Stimulated activated CD8-positive, alpha-beta memory T cell treated with anti-CD3 and anti-CD28 coated beads, Interleukin-7, amount 100 ng/mL, for 1 hour (primary cell): ENCODE measurements at places on chromosomes 7 and 10.

DNA sequence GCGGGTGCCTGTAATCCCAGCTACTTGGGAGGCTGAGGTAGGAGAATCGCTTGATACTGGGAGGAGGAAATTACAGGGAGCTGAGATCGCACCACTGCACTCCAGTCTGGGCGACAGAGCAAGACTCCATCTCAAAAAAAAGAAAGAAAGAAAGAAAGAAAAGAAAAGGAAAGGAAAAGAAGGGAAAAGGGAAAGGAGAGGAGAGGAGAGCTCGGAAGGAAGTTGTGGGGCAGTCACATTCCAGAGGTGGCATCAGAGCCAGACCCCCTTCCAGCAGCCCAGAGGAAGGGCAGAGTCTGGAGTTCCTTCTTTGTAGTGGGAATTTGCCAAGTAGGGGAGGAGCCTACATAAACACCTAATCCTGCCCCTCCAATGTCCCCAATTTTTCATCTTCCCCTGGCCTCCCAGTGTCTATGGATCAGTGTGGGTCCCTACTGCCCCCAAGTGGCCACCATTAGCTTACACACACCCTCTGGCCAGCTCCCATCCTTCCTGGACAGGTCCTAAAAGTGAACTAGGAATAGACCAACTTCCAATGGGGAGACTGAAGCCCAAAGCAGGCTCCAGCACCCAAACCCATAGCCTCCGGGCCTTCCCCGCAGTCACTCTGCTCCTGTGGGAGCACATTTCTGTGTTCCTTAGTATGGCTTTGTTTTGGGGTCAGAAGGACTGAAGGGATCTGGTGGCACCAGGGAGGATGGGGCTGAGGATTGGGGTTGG, 39.6 kb upstream of the HSPB1 start:
- no peak for DNase-seq

GRCh38 chr7:106591146-106591545, 69.8 kb downstream of the CCDC71L start:
- DNase-seq: no peak

DNA sequence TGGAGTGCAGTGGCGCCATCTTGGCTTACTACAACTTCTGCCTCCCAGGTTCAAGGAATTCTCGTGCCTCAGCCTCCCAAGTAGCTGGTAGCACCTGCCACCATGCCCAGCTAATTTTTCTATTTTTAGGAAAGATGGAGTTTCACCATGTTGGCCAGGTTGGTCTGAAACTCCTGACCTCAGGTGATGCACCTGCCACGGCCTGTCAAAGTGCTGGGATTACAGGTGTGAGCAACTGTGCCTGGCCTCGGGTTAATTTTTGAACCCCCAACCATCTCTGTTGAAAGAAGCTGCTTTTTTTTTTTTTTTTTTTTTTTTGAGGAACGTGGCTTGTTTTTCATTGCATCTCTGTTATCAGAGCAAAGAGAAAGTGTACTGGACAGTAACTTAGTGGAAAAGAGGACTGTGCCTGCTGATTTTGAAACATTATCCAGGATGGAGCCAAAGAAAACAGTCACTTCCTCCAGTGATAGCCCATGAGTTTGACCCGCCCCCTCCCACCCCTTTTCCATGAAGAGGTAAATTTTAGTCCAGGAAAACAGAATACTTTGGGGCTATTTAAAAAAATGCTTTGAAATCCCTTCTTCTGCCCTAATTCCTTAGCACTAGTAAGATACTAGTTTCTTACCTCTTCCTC, 38.3 kb downstream of the WBP1L start:
- no peak for DNase-seq

GRCh38 chr10:95355301-95355700, 64.5 kb upstream of the PDLIM1 start:
- DNase-seq: no peak

- DNase-seq: no peak
Observed at GRCh38 chr7:12152196-12152918, 58.7 kb upstream of the TMEM106B start.

- DNase-seq: no peak
Observed at GRCh38 chr7:28847176-28847575, 111.0 kb downstream of the TRIL start.

DNA sequence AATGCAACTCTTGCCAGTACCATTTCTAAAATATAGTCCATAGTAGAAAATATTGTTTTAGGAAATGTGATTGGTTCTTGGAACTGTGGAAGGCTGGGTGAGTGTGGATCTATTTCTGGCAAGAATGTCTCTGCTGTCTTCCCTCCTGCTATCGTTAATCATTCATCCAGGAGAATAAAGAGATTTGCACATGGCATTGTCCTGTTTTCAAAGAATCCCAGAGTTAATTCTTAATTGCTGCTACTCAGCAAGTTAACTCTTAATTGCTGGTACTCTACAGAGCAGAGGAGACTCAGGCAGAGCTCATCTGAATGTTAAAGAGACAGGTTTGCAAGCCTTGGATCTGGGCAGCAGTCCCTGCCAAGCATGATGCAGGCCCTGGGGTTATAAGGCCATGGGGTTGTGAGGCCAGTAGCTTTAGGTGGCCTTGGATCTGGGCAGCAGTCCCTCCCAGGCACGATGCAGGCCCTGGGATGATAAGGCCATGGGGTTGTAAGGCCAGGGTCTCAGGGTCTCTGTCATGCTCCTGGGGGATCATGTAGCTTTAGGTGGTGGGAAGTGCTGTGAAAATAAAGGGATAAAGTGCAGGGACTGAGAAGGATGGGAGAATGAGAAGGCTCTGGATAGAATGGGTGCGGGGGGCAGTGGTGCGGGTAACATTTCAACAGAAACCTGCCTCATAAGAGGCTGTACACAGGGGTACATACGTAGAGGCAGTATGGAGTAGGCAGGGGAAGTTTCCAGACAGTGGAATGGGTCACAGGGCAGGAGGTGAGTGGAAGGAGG, 162.3 kb downstream of the SVIL start:
- no peak for DNase-seq

- DNase-seq: no peak
Observed at GRCh38 chr7:36171503-36171902, 18.4 kb downstream of the EEPD1 start.

- DNase-seq: no peak
Observed at GRCh38 chr10:58735087-58735486, 222.4 kb downstream of the BICC1 start.

DNA sequence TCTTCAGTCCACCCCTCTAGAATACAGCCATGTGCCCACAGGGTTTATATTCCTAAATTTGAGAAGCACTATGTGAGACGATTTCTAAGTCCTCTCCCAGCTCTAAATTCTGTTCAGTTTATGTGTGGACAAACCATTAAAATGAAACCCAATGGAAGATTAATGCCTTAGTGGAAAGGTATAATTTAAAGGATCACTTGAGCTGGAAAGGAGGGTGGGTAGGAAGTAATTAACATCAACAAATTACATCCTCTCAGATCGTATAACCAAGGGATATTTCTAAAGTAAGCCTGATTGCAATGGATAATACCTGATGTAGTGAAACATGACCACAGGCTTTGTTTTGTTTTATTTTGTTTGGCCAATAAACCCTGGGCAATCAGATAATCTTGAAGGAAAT, 511.0 kb upstream of the COBL start:
- no peak for DNase-seq

- no peak for DNase-seq
Observed at GRCh38 chr7:16668049-16668858, 22.3 kb downstream of the BZW2 start.

- DNase-seq: no peak
Observed at GRCh38 chr7:129315960-129316359, 91.1 kb downstream of the AHCYL2 start.

- no peak for DNase-seq
Observed at GRCh38 chr10:79457256-79457785, 11.9 kb upstream of the ZCCHC24 start.

- DNase-seq: no peak
Observed at GRCh38 chr7:52257890-52258289, 777.5 kb upstream of the POM121L12 start.

DNA sequence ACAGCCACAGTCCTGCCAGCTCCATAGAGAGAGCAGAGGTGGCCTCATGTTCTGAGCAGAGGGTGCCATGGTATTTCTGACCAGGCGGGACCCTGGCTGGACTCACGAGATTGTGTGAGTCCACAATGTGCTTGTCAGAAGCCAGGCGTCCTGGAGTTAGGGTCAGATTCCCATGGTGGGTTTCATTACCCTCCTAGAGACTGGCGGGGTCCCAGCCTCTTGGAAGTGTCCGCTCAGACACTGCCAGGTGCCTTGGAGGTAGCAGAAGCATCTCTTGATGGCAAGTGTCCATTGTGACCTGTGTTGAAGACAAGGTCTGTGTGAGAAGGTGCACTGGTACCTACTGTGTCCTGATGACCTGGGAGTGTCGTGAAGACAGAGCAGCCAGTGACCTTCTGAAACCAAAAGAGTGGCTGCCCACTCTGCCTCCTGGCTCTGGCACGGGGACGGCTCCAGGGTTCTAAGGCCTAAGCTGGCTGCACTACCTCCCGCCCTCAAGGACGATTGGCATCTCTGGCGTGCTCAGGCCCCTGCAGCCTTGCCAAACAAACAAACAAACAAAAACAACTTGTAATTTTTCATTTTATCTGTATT, 56.8 kb downstream of the MGMT start:
- DNase-seq: no peak

GRCh38 chr10:33152146-33152545, 182.3 kb downstream of the NRP1 start:
- DNase-seq: no peak

DNA sequence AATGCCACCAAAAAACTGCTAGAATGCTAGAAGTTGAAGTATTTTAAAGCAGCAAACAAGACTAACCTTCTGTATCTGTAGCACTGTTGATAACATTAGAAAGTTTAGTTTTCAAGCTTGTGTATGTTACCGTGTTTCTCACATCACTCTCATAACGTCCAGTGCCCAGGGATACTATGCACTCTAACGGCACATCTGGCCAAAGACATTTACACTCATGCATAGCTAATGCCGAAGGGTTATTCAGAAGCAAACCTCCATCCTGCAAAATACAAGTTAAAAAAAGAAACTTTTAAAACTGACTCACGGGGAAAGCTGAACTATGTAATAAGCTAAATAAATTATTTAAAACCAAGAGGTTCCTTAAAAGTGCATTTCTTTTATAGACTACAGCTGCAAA, 22.9 kb upstream of the NRCAM start:
- DNase-seq: no peak

DNA sequence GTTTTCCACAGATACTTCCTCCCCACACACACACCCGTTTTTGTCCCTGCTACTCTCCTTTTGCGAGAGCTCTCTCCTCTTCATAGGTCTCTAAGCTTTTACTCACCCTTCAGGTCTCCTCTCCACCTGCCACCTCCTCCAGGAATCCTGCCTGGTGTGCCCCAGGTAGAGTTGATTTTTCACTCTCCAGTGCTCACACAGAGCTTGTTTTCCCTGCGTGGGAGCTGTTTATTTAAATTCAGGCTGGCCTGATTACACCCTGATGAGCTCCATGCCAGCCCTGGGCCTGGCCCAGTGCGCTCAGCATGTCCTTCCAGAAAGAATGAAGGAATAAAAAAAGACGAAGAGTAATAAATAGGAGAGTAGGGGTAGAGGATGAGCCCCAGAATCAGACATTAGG, 7.5 kb upstream of the CLDN4 start:
- no peak for DNase-seq

DNA sequence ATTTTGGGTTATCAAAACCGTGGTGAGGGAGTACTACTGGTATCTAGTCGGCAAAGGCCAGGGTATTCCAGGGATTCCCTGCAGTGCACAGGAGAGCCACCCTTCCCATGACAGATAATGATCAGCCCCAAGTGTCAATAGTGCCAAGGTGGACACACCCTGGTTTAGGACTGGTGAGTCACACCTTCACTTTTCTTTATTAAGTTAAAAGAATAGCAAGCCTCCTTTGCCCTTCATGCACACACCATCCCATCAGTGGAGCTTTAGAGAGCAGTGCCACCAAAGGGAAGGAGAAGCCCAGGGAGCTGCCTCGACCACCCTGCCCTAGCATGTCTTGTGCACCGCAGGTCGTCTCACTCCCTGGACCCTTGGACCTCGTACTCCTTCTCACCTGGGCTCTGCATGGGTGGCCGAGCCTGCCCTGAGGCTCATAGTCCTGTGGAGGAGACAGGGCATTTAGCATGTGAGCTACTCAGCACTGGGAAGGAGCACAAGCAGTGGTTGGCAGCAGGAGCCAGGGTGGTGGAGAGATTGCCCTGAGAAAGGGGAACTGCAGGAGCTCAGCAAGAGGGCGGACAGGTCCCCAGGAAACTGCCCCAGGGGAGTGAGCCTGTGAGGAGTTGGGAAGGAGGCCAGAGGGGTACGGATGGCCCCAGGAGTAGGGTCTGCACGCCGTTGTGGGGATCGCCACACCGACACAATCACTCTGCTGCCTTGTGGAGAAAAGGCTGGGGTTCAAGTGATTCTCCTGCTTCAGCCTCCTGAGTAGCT, 17.4 kb downstream of the UBE2D4 start:
- no peak for DNase-seq

- DNase-seq: no peak
Observed at GRCh38 chr10:115866691-115867090, 406.3 kb downstream of the GFRA1 start.

- no peak for DNase-seq
Observed at GRCh38 chr10:110711382-110711781, 67.2 kb downstream of the RBM20 start.

- DNase-seq: no peak
Observed at GRCh38 chr7:137402536-137403352, 59.2 kb upstream of the PTN start.

DNA sequence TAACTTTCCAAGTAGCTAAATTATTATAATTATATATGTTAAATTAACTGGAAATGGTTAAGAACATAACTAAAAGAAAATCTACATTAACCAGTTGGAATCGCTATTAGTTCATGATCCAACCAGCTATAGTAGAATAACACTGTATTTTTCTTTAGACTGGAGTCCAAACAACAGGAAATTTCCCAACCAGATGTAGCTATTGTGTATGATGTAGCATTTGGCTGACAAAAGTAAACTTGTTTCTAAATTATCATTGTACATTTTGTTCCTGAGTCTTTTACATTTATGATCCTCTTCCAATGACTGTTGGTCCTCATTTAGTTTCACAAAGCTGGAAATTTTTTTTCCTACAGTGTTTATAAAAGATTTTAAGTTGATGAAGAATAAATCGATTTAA, 62.1 kb downstream of the PAPSS2 start:
- no peak for DNase-seq

DNA sequence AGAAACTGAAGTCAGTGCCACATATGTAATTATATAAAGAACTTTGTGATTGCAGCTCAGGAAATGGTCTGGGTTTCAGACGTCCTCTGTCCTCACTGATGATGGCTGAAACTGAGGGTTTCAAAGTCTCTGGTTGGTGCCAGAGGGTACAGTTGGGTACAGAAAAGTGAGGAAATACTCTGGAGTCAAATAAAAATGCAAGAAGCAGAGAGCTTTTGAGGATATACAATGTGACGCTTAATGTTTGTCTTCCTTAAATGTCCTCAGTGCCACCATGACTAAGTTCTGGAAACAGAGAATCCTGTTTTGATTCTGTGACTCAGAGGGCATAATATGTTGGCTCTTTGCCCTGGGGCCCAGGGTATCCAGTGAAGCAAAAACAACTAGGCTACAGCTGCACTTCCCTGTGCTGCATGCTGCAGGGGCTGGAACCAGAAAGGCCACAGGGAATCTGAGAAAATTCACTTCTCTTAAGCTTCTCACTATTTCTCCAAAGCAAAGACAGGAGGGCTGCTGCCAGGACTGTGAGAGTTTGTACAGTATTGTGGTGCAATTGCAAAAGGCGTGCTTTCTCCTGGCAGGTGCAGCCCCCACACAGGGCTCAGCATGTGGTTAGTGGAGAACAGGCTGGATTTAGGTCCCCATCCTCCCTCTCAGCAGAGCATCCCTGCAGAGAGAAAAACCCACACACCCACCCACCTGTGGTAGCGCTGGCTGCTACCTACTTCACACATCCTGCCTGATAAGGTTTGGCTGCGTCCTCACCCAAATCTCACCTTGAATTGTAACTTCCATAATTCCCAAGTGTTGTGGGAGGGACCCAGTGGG, 169.5 kb upstream of the SVIL start:
- DNase-seq: no peak
